ENCODE measurements at places on chromosomes 4 and X.

DNA sequence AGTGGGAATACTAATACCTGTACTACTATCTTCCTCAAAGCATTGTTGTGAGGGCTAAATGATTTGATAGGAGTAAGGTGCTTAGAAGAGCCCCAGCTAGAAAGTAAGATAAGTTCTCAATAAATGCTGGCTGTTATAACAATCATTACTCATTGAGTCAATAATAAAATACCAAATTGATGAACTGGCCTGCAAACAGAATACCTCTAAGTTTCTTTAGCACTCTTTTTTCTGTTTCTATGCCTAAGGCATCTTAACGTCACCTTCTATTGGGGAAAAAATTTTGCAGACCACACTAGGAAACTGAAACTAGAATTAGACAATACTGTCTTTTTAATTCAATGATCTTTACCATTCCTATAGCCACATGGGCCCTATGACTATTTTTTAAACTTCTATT, 1.2 kb downstream of the CLTRN start:
- no peak for DNase-seq

DNA sequence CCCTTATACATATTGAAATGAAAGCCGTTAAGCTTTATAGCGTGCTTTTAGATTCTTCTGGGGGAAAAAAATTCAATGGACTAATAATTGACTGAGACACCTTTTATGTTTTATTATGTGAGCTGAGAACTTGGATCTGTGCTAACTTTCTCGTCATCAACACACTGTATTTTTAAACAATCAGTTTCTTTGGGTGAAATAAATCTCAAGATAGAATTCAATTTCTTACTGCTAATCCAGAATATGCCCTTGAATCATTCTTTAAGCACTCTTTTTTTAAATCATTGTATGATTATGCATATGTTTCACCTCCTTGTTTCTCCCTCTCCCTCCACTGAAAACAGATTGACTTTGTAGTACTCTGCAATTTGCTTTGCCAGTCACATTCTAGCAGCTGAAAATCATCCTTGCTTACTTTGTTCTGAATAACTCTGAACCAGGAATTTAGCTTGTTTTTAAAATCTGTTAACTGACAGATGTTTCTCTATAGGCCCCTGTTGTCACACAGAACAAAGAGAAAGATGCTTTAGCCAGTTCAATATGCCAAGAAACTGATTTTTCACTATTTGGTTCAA, 81.5 kb downstream of the SLIT2 start:
- no peak for DNase-seq

- DNase-seq, result no peak
Measured at GRCh38 chrX:102860235-102860634, 76.8 kb upstream of the RAB40AL start.

- DNase-seq, result peak; percentile 59
Measured at GRCh38 chr4:78432896-78433295, 118.7 kb upstream of the ANXA3 start.

- DNase-seq, result no peak
Measured at GRCh38 chr4:87855559-87855958, 22.8 kb downstream of the MEPE start.

- no peak for DNase-seq
Measured at GRCh38 chr4:74120086-74120485, 21.1 kb upstream of the CXCL2 start.

DNA sequence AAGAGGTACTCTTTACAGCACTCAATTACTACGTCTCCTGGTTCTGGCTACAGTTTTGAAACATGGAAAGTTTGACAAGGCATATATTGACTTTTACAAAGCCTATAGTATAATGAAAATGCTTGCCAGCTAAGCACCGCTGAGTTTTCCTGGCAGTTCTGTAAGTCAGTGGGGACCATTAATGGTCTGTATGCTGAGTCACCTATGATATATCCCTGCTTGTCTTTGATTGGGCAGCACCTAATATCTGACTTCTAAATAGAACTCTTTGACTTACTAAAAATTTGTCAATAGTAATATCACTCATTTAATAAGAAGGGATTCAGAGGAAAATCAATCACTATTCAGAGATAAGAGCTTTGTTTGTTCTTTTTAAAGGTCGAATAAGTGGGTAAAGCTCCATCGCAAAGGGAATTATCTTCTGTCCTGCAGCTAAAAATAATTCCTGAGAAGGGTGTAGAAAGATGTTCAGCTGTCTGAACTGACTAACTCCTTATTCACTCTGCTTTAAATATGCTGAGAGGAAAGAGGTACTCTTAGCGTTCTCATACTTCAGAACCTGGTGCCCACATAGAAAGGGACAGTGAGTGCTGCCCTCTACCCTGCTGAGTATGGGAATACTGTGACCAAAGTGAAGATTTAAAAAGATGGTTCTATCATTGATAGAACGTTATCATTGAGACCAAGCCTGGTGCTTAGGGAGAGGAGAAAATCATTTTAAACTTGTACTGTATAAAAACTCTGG, 959 bp downstream of the SMPX start:
- DNase-seq, result no peak

- peak; percentile 13 for DNase-seq
Measured at GRCh38 chr4:120096508-120097297, 30.1 kb upstream of the MAD2L1 start.

DNA sequence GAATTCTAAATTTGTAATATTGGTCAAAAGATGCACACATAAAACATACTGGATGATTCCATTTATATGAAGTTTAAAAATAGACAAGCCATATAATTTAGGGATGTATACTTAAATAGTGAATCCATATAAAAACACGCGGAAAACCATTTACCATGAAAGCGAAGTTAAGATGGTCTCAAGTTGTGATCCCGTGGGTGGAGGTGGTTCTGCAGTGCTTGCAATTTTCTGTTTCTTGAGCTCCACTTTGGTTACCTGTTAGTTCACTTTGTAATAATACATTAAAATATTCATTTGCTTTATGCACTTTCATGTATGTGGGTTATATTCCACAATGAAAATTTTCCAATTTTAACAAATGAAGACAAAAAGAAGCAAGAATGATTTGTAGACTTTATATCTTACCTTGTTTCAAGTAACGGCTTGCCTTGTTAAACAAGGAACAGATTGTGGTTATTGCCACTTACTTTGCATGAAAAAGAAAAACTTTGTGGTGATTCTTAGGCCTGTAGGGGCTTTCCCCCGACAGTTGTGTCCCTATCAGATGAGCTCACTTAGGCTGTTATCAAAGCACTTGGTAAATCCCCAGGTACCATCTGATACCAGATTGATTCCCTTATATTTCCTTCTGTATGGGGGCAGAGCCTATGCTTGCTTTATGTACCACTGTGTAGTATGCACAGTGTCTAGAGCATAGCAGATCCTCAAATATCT, 12.2 kb downstream of the UCP1 start:
- no peak for DNase-seq

DNA sequence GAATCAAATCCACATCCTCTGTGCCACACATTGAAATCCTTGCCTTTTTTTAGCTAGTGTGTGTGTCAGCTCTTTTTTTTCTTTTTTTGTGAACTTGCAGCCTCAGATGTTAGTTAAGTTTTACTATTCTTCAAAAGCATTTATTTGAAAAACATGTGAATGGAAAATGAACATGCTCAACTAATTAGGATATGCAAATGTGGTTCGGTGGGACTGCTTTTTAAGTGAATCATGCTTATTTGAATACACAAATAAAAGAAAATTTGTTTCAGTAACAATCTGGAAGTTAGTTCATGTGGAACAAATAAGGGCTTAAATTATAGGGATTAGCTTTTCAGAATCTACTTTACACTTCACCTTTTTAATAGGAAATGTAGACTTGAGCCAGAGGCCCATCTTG, 751.5 kb upstream of the FAM241A start:
- DNase-seq, result no peak

- peak; percentile 73 for DNase-seq
Measured at GRCh38 chrX:100647095-100647494, 3.1 kb downstream of the SRPX2 start.

GRCh38 chrX:96843566-96843965, 40.1 kb upstream of the RPA4 start:
- no peak for DNase-seq

GRCh38 chrX:19627081-19627480, 111.8 kb upstream of the MAP3K15 start:
- DNase-seq, result no peak

DNA sequence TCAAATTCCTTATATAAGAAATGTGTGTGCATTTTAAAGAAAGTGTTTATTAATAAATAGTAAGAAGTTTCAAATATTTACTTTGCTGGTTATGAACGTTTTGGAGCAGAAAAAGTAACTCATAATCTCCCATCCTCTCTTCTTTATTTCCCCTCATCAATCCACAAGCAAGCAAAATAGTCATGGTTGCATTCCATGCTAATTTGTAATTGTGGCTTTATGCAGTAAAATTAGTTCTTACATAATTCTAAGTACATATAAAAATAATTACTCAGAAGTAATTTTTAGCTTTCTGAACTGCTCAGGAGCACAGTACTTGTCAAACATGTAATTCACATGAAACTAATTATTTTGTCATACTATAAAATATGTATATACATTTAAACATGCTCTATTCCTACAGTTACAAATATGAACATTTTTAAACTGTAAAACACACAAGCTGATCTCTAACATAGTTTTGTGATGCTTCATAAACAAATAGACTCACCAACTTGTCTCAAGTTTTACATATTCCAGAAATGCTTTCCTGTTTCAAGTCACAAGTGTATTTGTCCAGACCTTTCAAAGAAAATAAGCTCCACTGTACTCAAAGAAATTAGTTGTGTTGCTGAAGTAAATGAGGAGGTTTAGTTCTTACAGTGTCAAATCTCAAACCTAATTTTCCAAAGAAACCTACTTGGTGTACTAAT, 218.9 kb downstream of the PABPC4L start:
- DNase-seq, result peak; percentile 21

DNA sequence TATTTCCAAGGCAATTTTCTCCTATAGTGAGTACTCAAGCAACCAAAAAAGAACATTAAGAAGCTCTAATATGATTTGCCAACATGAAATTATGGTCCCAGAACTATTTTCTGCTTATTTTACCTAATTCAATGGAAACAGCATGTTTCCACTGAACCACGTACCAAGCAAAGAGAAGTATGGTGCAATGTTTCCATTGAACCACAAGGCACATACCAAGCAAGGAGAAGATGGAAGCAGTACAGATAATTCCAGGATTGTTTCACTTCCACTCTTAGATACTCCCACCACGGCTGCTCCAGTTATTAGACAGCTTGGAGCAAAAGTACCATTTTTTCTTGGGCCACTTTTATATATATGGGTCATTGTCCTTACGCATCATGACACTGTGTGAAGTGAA, 164.9 kb downstream of the RNF150 start:
- peak; percentile 20 for DNase-seq

- no peak for DNase-seq
Measured at GRCh38 chr4:21830272-21830671, 118.3 kb downstream of the KCNIP4 start.

DNA sequence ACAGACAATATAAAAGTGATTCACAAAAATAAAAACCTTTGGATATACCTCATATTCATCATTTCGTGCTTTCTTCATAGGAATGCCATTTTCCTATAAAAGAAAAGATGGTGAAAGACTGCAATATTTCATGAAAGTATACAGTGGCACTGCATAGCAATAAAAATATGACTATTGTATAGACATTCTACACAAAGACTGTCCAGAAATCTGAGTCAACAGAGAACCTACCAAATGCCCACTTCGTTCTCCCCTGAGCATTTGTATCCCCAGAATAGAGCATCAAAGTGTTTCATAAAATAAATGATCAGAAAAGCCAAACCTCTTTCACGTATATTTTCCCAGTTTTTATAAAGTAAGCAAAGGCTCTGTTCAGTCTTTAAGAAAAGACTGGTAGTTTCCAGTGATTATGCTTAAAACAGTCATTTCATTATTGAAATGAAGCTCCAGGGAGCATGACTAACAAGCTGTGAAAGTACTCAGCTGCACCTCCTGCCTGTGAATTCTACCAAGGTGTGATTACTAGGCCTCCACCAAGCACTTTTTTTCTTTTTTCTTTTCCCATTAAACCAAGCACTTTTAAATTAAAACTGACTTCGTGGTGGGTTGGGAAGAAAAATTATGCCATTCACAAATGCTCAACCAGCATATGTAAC, 20.2 kb downstream of the PPA2 start:
- DNase-seq, result no peak

- DNase-seq, result no peak
Measured at GRCh38 chr4:184961660-184962059, 56.6 kb upstream of the HELT start.

- DNase-seq, result no peak
Measured at GRCh38 chr4:47744253-47744652, 93.6 kb downstream of the CORIN start.

DNA sequence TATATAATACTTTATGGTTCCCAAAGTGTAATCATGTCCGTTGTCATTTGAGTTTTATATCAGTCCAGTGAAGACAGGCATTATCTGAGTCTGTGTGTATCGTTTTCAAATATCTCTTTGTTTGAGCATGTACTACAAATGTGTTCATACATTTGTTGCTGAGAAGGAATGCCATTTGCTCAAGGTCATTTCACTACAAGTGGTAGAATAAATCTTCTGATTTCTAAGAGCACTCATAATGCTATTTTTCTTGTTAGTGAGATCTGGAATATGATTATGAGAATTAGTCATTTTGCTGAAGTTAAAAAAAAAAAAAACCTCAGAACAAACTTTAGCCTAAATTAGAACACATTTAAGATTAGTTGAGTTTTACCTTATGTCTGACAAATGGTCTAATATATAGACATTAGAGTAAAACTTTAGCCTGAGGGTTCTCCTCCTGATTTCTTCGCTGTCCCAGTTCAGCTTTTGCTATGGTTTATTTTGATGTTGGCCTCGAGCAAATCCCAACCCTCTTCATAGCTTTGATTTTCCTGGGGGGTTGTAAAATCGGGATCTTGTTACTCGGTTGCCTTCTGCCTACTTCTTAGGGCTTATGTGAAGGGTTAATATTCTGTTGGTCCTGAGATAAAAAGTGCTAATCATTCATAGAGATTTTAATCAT, 87.1 kb downstream of the TMEM131L start:
- DNase-seq, result no peak

GRCh38 chr4:3434881-3435685, 6.7 kb upstream of the HGFAC start:
- no peak for DNase-seq

GRCh38 chr4:106718548-106718947, 317.6 kb downstream of the DKK2 start:
- no peak for DNase-seq

DNA sequence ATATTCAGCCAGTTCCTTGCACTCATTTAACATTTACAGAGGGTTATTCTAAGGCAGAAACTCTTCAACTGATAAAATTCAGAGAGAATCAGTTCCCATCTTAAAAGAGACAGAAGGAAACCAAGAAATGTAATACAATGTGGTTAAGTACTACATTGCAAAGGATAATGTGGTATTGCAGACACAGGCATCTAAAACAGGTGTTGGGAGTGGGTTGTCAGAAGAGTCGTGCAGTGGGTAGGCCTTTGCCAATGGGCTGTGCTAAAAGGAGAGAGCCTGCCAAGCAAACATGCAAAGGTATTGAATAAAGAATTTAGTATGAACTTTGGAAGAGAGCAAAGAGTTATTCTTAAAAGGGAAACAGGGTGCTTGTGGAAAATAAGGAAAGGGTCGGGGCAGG, 1044.4 kb upstream of the DIAPH2 start:
- DNase-seq, result no peak

Measured in fibroblast of skin of scalp (primary cell).